ENCODE measurements at places on chromosomes 16 and 17.

GRCh38 chr17:46003907-46004748 lies 5.1 kb downstream of the STH start:
- DNase-seq, result no peak

DNA sequence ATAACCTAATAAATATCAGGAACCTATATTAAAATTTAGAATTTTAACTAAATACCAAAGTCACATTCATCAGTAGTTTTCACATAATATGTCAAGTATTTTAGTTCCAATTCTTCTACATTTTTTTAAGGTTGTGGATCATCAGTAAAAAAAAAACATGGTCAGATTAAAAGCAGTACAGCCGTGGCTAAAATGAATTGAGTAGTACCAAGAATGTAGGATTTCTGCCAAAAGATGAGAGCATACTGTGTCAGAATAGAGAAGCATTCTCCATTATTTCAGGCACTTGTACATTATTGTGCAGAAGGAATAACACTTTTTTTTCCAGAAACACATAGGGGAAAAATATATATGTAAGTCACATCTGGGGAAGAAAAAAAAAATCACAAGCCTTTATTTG lies 1176.1 kb downstream of the CDH11 start:
- DNase-seq, result no peak

DNA sequence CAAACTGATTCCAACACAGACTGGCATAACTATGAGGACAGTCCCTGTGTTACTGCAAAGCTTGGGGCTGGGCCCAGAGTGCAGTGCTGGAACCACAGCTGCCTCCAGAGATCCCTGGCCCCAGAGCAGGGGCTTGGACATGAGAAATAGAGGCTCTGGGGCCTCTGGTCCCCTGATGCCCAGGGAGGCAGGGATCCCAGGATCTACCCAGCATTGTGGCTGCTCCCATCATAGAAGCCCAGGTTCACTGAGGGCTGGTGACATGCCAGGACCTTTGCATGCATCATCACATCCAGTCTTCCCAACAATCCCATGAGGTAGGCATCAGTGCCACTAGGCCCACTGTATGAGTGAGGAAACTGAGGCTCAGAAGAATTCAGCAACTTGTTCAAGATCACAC lies 95.8 kb downstream of the TMEM132E start:
- DNase-seq, result no peak

- DNase-seq, result no peak
These were observed 9.4 kb downstream of the CYBC1 start for GRCh38 chr17:82440991-82441627.

GRCh38 chr17:70558821-70559220 lies 389.5 kb downstream of the KCNJ2 start:
- DNase-seq, result peak; percentile 88
